Kidney (tissue), 22 donors: ENCODE measurements at places on chromosomes 5 and 9. TPM values are rescaled to one million over a fixed set of nuclear protein-coding genes. Genes with fewer than 3 reads are reported as not detected.

DNA sequence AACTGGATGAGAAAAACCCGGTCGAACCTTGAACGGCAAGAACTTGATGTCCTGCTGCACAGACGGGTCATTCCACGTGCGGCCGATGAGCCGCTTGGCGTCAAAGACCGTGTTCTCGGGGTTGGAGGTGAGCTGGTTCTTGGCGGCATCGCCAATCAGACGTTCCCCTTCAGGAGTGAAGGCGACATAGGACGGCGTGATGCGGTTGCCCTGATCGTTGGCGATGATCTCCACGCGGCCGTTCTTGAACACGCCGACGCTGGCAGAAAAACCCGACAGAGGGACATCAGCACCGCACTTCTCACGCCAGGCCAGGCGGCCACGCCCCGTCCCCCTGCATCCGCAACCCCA lies 519 bp downstream of the HSPA5 start:
- peaks cover 34% of the 10 kb centered on the region for H3K36me3 ChIP-seq
- DNase-seq = peak; percentile 52
- H3K27ac ChIP-seq = peak overlapping the region; percentile 92
- no peaks in the 10 kb centered on the region for H3K27me3 ChIP-seq

DNA sequence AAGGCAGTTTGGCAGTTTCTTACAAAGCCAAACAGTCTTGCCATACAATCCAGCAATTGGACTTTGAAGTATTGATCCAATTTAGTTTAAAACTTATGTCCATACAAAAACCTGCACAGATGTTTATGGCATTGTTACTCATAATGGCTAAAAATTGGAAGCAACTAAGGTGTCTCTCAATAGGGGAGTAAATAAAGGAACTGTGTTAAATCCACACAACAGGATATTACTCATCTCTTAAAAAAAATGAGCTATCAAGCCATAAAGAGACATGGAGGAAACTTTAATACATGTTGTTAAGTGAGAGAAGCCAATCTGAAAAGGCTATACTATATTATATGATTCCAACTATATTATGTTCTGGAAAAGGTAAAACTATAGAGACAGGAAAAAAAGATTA lies 313.6 kb upstream of the CD180 start:
- H3K27ac ChIP-seq = no peak overlapping the region
- H3K4me1 ChIP-seq = no peaks in the 10 kb centered on the region

- H3K4me1 ChIP-seq = no peaks in the 10 kb centered on the region
- no peak for DNase-seq
- no peak overlapping the region for H3K4me3 ChIP-seq
- no peak overlapping the region for H3K27ac ChIP-seq
- H3K27me3 ChIP-seq = no peaks in the 10 kb centered on the region
- H3K36me3 ChIP-seq = no peaks in the 10 kb centered on the region
Measured at GRCh38 chr9:117095081-117095480, 319.8 kb downstream of the ASTN2 start.

DNA sequence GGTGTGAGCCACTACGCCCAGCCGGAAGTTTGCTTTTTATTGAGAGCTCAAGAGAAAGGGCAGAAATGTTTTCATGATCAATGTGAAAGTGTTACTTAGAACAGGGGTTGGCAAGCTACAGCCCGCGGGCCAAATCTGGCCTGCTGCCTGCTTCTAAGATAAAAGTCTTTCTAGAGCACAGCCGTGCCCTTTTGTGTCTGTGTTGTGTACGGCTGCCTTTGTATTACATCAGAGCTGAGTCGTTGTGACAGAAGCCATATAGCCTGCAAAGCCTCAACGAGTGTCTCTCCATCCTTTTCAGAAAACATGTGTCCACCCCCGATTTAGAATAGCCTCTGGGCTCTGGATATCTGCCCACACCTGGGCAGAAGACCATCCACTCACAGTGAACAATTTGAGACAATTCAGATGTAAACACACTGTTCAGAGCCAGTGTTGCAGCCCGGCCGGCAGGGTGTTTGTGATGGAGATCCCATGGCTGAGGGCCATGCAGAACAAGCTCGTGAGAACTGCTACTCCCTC lies 28.8 kb downstream of the AK8 start:
- H3K4me1 ChIP-seq = no peaks in the 10 kb centered on the region
- H3K27ac ChIP-seq = no peak overlapping the region
- no peak for DNase-seq
- H3K4me3 ChIP-seq = no peak overlapping the region
- H3K36me3 ChIP-seq = no peaks in the 10 kb centered on the region
- no peaks in the 10 kb centered on the region for H3K27me3 ChIP-seq

DNA sequence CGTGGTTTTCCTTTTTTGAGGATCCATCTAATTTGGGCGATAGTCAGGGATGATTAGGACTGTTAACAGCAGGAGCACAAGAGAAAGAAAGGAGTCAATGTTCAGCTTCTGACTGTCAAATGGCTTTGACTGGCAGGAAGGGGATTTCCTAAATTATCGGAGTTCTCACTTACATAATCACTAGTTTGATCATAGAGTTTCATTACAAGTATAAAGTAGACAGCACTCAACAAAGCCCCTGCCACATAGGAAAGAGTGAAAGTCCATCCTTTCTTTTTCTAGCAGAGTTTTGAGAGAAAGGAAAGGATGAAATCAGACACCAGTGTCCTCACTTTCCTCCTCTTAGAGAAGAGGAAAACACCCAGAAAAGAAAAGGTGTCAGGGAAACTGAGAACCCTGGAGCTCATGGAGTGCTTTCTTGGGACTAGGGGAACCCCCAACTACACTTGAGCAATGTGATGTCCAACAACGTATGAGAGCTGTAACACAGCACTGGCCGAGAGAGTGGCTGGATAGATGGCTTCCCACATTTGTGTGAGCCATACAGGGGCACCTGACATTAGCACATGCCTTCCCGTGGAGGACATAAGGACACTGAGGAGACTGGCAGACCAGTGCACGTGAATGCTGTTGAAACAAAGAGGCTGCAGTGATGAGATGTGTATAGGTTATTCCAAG lies 26.0 kb upstream of the LPAR1 start:
- H3K4me1 ChIP-seq = no peaks in the 10 kb centered on the region
- H3K27ac ChIP-seq = no peak overlapping the region
- H3K4me3 ChIP-seq = no peak overlapping the region
- no peaks in the 10 kb centered on the region for H3K27me3 ChIP-seq

DNA sequence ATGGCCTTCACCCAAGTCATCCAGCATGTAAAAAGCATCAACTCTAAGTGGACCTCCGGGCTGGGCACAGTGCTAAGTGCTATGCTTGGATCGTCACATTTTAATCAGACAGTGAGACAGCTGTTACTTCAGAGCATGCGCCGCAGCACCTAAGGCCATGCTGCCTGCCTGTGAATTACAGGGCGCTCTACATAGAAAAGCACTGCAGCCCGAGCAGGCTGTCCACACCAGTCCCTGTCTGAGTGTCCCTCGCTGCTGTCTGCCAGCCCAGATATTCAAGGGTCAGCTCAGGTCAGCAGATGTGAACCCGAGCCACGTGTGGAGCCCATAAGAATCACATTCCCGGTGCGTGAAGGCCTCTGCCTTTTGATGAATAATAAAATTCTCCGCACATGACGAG lies 37.1 kb downstream of the AK8 start:
- H3K4me1 ChIP-seq = no peaks in the 10 kb centered on the region
- no peaks in the 10 kb centered on the region for H3K36me3 ChIP-seq
- H3K27ac ChIP-seq = no peak overlapping the region
- DNase-seq = no peak
- H3K4me3 ChIP-seq = no peak overlapping the region
- no peaks in the 10 kb centered on the region for H3K27me3 ChIP-seq

GRCh38 chr5:97297704-97298091 lies 114.7 kb upstream of the RIOK2 start:
- DNase-seq = no peak
- no peaks in the 10 kb centered on the region for H3K27me3 ChIP-seq
- no peak overlapping the region for H3K27ac ChIP-seq
- no peak overlapping the region for H3K4me3 ChIP-seq
- no peaks in the 10 kb centered on the region for H3K4me1 ChIP-seq

Gene FBLL1
- total RNA-seq = 0.47 TPM

DNA sequence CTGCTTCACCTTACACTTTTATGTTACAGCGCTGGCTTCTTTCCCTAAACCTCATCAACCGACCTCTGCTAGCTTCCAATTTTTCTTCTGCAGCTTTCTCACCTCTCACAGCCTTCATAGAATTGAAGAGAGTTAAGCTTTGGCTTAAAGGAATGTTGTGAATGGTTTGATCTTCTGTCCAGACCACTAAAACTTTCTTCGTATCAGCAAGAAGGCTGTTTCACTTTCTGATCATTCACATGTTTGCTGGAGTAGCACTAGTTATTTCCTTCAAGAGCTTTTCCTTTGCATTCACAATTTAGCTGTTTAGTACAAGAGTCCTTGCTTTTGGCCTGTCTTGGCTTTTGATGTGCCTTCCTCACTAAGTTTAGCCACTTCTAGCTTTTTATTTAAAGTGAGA lies 49.5 kb downstream of the NR3C1 start:
- H3K4me1 ChIP-seq = peaks cover 15% of the 10 kb centered on the region
- no peak overlapping the region for H3K4me3 ChIP-seq
- no peaks in the 10 kb centered on the region for H3K27me3 ChIP-seq
- H3K36me3 ChIP-seq = no peaks in the 10 kb centered on the region
- DNase-seq = no peak
- H3K27ac ChIP-seq = no peak overlapping the region

GRCh38 chr9:69027355-69028097 lies 8.0 kb upstream of the FXN start:
- no peaks in the 10 kb centered on the region for H3K36me3 ChIP-seq
- H3K4me3 ChIP-seq = no peak overlapping the region
- no peaks in the 10 kb centered on the region for H3K27me3 ChIP-seq
- no peaks in the 10 kb centered on the region for H3K4me1 ChIP-seq

Gene PHF24
- total RNA-seq = 0.98 TPM

GRCh38 chr9:32955655-32956478 lies 45.6 kb downstream of the APTX start:
- H3K27me3 ChIP-seq = no peaks in the 10 kb centered on the region
- H3K27ac ChIP-seq = no peak overlapping the region
- no peaks in the 10 kb centered on the region for H3K4me1 ChIP-seq

Gene CCL19
- 60.8 TPM for total RNA-seq

DNA sequence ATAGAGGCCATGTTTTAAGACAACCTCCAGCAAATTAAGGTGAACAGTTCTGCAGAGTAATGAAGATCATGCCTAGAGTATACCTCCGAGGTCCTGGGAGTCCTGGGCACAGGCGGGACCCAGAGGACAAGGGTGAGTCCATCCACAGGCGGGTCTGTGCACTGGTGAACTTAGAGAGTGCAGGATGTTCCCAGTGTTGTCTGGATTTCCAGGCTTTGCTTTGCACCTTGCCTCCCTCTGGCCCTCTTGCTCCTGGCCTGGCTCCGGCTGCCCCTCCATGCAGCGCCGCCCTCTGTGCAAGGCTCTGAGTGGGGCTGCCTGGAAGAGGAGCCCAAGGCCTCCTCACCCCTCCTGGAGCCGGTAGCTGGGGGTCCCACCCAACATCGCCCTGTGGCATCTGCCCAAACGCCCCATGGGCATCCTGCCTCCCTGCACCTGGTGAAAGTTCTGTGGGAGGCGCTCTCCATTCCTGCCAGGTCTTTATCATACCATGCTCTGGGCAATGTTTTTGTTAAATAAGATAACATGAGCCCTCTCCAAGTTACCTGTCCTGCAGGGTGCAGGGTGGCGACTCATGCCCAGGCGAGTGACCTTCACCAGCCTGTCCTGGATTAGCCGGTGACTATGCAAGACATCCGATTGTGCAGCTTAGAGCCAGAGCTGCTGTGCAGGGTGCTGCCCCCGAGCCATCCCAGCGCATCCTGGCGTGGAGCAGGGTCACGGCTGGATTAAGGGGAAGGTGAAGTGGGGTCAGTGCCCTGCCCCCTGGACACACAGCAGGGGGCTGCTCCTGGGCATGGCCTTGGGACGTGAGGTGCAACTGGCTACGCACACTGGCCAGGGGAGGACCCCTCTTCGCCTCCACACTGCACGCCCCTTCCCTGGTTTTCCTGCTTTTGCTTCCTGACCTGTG lies 41.3 kb upstream of the LPCAT1 start:
- DNase-seq = no peak
- H3K27ac ChIP-seq = no peak overlapping the region
- no peaks in the 10 kb centered on the region for H3K36me3 ChIP-seq
- no peaks in the 10 kb centered on the region for H3K27me3 ChIP-seq
- peaks cover 9% of the 10 kb centered on the region for H3K4me1 ChIP-seq

Gene QSOX2
- total RNA-seq = 10.1 TPM

- DNase-seq = no peak
- no peak overlapping the region for H3K4me3 ChIP-seq
- no peaks in the 10 kb centered on the region for H3K27me3 ChIP-seq
- H3K27ac ChIP-seq = no peak overlapping the region
Measured at GRCh38 chr5:67771221-67771620, 444.3 kb upstream of the PIK3R1 start.

Gene PCDHB16
- 5.1 TPM for total RNA-seq

Gene FCN2
- total RNA-seq = 3.6 TPM

DNA sequence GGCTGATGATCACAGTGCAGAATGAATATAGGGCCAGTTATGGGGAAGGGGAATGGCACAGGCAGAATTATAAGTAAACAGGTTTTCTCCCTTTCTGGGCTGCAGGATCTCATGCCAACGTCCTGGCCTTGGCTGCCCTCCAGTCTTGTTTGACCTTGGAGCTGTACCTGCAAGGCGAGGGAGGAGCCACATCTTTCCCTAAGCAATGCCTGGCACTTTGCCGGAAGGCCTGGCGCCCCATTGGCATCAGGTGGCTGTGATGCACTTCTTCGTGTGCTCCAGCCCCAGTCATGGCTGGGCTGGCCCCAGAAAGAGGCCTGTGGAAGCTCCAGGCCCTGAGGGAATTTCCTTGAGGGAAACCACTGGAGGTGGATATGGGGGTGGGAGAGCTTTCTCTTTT lies 16.7 kb upstream of the IQGAP2 start:
- no peaks in the 10 kb centered on the region for H3K36me3 ChIP-seq
- H3K4me1 ChIP-seq = no peaks in the 10 kb centered on the region
- no peak for DNase-seq
- H3K27ac ChIP-seq = peak overlapping the region; percentile 32
- no peaks in the 10 kb centered on the region for H3K27me3 ChIP-seq

GRCh38 chr9:99411068-99411467 lies 189.0 kb downstream of the SEC61B start:
- DNase-seq = no peak
- no peaks in the 10 kb centered on the region for H3K27me3 ChIP-seq
- H3K27ac ChIP-seq = no peak overlapping the region
- no peaks in the 10 kb centered on the region for H3K4me1 ChIP-seq
- H3K36me3 ChIP-seq = no peaks in the 10 kb centered on the region

Gene TAF11L4
- not detected for total RNA-seq

DNA sequence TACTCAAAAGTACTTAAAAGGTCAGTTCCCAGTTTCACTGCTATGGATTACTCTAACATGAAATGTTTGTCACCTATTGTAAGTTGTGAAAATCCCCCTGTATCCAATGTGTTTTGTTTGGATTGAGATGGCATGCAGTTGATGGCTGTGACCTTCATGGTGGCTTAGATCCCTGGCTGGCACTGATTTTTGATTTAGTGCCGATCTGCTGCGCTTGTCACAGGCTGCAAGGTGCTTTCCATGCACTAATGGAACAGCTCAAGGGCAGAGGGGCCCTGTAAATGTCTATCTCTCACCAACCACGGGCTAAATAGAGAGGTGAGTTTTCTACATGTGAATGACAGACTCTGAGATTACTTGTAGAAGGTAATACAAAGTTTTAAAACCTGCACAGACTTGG lies 69.8 kb upstream of the WDR41 start:
- H3K36me3 ChIP-seq = no peaks in the 10 kb centered on the region
- H3K27ac ChIP-seq = no peak overlapping the region
- H3K27me3 ChIP-seq = no peaks in the 10 kb centered on the region
- H3K4me3 ChIP-seq = no peak overlapping the region
- no peaks in the 10 kb centered on the region for H3K4me1 ChIP-seq
